DMS79 (cell line): ENCODE measurements at places on chromosomes 13 and 19.

GRCh38 chr13:51249770-51250741 lies 27.9 kb downstream of the FAM124A start:
- DNase-seq: no peak

GRCh38 chr19:38781058-38781457 lies 7.7 kb upstream of the LGALS7 start:
- DNase-seq: no peak

DNA sequence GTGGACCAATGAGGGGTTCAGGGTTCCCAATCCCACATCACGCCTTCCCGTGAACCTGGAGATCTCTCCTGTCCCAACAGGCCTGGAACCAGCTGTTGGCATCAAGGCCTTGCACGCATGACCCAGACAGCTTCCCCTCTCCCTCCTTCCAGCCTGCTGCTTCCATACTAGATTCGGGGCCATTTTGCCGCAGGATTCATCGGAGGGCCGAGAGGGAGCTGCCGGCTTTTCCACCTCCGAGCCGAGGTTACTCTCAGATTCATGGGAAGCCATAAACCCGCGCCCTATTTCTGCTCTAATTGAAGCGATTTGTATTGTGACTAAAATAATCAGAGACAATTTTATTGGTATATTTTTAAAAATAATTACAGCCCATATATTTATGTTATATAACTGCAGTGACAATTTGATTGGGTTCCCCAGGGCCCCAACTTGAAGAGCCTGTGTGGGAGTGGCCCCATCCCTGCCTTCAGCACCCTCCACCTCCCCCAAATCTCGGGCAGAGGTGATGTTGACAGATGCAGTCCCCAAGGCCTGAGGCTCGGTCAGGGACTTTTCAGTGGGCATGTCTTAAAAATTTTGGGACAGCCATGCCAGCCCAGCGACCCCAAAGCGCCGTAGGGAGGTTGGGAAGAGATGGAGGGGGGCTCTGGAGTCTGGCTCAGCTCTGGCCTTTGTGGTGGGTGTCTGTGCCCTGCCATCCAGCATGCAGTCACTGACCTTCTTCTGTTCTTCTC lies 30.8 kb upstream of the PEPD start:
- no peak for DNase-seq

- DNase-seq: no peak
These were observed 43.8 kb downstream of the SERP2 start for GRCh38 chr13:44417446-44417845.

- DNase-seq: no peak
These were observed 23.1 kb downstream of the EPSTI1 start for GRCh38 chr13:42968906-42969305.

- no peak for DNase-seq
These were observed 40.7 kb upstream of the PNMA8B start for GRCh38 chr19:46536391-46536790.

GRCh38 chr19:34503531-34504272 lies 22.1 kb downstream of the WTIP start:
- no peak for DNase-seq

GRCh38 chr13:102399791-102400674 lies 1.8 kb downstream of the FGF14 start:
- peak; percentile 40 for DNase-seq

DNA sequence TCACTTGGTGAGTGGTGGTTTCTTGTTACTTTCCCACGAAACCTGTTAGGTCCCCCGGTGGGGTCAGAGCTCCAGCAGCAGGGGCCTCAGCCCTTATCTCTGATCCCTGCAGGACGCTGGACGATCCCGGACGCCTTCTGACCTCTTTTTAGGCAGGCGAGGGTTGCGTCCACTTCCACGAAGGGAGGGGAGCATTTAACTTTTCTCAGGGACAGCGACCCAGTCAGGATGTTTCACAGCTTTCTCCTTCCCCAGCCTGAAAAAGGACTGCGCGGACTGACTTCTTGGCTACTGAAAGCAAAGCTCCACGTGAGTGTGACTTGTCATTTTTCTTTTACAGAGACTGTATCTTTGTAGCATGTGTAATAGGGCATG lies 692 bp downstream of the ZNF234 start:
- no peak for DNase-seq

DNA sequence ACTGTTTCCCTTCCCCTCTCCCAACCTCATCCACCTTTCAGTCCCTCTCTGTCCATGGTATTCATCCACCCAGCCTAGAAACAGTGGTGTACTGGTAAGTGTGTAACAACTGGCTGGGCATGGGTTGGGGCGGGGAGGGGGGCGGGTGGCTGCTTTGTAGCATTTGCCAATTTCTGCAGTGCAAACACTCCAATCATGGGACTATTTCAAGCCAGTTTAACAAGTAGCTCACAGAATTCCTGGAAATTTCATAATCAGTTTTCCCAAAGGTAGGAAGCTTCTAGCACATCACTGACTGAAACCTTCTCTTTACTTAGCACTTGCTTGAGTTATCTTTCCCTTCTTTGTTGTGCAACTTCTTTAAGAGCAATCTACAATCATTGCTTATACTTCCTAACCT lies 100.8 kb upstream of the WASF3 start:
- DNase-seq: no peak

DNA sequence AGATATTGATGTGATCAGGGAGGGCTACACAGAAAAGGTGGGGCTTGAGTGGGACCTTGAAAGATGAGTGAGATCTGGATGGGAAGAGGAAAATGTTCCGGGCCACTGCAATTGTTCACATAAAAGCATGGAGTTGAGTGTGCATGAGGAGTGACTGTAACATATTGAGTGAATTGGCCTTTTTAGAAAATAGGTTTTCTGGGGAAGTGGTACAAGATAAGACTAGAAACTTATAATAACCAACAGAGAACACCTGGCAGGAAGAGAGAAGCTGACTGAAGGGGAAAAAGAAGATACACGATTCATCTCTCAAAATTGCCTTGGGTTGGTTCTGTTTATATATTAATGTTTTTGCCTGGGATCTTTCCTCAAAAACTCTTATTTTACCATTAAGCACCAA lies 32.2 kb downstream of the SLC10A2 start:
- DNase-seq: no peak

DNA sequence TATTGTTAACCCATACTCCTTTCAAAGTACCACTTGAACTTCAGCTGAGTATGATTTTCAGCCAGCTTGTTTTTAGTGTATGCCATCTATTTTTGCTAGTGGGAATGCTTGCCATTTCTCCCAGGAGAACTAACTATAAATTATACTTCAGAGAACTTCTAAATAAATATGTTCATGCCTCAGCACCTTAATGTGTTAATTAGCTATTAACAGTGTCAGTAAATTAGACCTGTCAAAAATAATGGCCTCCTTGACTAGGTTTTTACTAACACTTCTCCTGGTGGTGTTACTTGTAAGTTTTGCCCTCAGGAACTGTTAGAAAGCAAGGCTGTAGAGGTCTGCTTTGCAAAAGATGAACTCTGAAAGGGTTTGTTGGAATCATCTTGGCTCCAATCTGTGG lies 4.5 kb downstream of the CLDN10 start:
- DNase-seq: no peak

DNA sequence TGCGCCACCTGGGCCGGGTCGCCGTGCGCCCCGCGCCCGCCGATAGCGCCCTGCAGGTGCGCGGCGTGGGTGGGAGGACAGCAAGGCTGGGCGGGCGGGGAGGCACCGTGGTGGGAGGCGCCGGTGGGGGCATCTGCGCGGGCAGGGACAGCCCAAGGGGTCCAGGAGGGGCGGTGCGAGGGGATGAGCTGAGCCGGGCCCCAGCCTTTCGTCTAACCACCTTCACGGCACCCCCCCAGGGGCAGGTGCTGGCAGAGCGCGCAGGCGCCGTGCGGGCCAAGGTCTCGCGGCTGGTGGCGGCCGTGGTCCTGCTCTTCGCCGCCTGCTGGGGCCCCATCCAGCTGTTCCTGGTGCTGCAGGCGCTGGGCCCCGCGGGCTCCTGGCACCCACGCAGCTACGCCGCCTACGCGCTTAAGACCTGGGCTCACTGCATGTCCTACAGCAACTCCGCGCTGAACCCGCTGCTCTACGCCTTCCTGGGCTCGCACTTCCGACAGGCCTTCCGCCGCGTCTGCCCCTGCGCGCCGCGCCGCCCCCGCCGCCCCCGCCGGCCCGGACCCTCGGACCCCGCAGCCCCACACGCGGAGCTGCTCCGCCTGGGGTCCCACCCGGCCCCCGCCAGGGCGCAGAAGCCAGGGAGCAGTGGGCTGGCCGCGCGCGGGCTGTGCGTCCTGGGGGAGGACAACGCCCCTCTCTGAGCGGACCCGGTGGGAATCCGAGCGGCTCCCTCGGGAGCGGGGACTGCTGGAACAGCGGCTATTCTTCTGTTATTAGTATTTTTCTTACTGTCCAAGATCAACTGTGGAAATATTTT lies 3.1 kb downstream of the KISS1R start:
- DNase-seq: peak; percentile 20

- no peak for DNase-seq
These were observed 41.1 kb downstream of the CEACAM1 start for GRCh38 chr19:42487032-42487797.

- no peak for DNase-seq
These were observed 54.8 kb upstream of the KATNAL1 start for GRCh38 chr13:30362005-30362788.

- DNase-seq: no peak
These were observed 1453.1 kb downstream of the UQCRFS1 start for GRCh38 chr19:27759896-27760295.

- DNase-seq: peak; percentile 12
These were observed 115.3 kb downstream of the LRCH1 start for GRCh38 chr13:46668302-46668720.

DNA sequence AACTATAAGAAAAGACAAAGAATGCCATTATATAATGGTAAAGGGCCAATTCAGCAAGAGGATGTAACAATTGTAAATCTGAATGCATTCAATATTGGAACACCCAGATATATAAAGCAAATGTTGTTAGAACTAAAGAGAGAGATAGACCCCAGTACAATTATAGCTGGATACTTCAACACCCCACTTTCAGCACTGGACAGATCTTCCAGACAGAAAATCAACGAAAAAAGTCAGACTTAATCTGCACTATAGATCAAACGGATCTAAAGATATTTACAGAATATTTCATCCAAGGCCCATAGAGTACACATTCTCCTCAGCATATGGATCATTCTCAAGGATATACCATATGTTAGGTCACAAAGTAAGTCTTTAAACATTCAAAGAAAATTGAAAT lies 194.6 kb upstream of the DACH1 start:
- no peak for DNase-seq

DNA sequence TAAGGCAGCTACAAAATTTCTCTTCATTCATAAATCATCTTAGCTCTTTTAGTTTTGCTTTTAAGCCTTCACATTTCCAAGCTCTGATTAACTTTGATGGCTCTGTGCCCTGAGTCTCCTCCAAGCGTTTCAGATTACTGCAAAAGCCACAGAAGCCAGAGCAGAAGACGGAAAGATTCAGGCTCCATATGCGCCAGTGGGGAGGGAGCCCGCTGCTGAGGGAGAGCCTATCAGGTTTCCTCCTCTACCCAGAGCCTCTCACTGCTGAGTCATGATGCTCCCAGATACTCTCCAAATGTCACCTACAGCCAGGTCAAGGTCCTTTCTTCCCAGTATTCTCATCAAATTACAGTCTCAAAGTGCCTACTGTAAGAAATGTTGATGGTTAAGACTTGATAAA lies 193.6 kb downstream of the RAP2A start:
- peak; percentile 62 for DNase-seq

GRCh38 chr13:106989876-106990275 lies 421.9 kb upstream of the ARGLU1 start:
- DNase-seq: no peak

DNA sequence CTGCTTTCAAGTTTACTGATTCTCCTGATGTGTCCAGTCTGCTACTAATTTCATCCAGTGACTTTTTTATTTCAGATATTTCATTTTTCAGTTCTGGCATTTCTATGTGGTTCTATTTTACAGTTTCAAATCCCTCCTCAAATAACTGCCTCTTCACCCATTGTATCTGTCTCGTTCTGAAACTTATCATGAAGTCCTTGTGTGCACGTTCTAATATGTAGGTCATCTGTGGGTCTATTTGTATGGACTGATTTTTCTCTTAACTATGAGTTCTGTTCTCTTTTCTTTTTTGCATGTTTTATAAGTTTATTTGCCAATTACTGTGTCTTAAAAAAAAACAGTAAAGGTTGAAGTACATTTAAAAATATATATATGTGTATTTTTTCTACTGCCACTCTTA lies 43.3 kb downstream of the KCNC3 start:
- no peak for DNase-seq

DNA sequence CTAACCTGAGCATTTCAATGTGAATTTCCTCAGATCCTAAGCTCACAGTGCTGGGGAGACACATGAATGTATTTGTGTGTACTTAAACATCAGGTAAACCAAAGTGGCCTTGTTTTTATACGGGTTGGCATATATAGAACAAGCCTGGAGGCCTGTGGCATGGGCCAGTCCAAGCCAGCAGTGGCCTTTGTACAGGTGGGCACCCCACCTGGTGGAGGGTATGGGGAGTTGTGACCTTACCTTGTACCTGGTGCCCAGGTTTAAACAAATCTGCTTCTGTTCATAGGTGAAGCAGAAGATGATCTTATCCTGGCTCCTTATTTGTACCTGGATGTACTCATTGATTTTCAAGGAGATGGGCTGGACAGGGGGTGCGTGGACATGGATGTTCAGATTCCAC lies 71.0 kb downstream of the ERICH6B start:
- no peak for DNase-seq

GRCh38 chr19:1663852-1664251 lies 11.4 kb upstream of the TCF3 start:
- no peak for DNase-seq

DNA sequence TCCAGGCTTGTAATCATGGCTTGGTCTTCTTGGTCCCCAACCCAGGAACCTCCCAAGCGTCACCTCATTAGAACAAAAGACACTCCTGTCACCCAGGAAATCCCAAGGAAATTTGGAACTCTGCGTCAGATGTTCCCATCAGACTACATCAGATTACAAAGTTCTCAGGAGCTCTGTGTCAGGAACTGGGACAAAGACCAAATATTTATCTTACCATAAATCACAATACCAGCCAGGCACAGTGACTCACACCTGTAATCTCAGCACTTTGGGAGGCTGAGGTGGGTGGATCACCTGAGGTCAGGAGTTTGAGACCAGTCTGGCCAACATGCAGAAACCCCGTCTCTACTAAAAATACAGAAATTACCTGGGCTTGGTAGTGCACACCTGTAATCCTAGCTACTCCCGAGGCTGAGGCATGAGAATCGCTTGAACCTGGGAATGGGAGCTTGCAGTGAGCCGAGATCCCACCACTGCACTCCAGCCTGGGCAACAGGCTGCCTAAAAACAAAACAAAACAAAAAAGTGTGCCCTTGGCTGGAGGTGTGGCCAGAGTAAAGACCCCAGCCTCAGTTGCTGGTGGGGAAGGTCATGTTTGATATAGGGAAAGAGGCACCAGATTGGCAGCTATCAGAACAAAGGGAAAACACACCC lies 16.7 kb upstream of the CCDC124 start:
- DNase-seq: no peak

GRCh38 chr19:932648-933552 lies 7.1 kb downstream of the ARID3A start:
- DNase-seq: no peak

GRCh38 chr19:18796239-18796638 lies 5.1 kb upstream of the COMP start:
- no peak for DNase-seq
